ENCODE measurements at places on chromosomes 1 and 21.

- DNase-seq: no peak
These were observed 138.0 kb downstream of the PLXNA2 start for GRCh38 chr1:208106218-208106617.

DNA sequence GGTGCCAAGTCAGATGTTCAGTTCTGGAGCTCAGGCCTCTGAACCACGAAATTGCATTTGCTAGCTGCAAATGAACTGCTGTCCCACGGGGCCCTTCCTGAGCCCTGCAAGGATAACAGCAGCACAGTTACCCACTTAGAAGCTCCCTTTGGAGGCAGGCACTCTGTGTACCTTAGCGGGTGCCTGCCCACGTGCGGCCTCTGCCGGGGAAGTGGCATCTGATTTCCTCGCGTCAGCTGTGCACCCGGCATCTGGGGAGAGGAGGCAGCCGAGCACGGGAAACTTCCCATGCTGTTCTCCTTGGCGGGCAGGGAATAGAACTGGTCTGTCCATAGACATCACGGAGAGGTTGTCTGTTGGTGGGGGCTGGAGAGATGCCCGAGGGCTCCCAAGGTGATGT, 148.0 kb upstream of the C1orf174 start:
- DNase-seq: no peak

- no peak for DNase-seq
These were observed 953 bp upstream of the NDUFS2 start for GRCh38 chr1:161200992-161201835.

- DNase-seq: no peak
These were observed 101.1 kb downstream of the PAX7 start for GRCh38 chr1:18731591-18732235.

- DNase-seq: no peak
These were observed 56.5 kb downstream of the GPATCH2 start for GRCh38 chr1:217574265-217574949.

DNA sequence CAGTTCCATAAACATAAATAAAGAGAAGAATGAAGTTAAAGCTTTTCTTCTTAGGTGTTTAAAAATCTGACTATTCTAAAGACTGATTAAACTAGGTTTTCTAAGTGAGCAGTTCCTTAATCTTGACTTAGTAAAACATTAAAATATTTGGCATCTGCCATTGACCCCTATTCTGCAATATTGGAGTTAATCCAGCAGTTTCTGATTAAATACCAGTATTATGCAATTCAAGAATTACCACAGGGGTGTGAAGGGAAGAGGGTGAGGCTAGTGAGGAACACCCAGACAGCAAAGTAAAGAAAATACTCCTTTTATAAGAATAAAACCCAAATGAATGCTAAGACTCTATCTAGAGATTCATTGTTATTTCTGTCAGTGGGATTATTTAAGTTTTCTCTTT, 40.9 kb downstream of the CLIC4 start:
- no peak for DNase-seq

- no peak for DNase-seq
These were observed 40.9 kb downstream of the GALNT2 start for GRCh38 chr1:230107941-230108340.

GRCh38 chr1:236064674-236065508, at the start of gene NID1:
Gene NID1 (minus strand): TSS chr1:236065090. CDS start chr1:236065079, 11 bp downstream.
- DNase-seq: peak; percentile 66

GRCh38 chr1:78475888-78476610, 14.7 kb upstream of the PTGFR start:
- no peak for DNase-seq

DNA sequence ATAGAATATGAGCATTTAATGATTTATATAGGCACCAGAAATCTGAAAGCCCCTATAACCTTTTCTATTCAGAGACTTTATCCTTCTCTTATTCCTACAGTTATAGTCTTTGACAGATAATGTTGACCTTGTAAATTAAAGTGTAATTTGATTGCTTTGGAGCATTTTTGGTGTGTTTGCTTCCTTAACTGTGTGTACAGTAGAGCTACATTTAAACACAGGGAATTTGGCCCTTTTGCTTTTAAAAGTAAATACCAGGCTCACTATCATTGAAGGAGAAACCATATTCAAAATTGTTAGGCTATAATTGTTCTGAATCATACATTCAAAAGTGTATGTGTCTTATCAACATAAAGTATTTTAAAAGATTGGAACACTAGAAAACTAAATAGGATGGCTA, 33.0 kb downstream of the STXBP3 start:
- DNase-seq: no peak

GRCh38 chr1:115426231-115426771, 88.3 kb upstream of the NGF start:
- no peak for DNase-seq

DNA sequence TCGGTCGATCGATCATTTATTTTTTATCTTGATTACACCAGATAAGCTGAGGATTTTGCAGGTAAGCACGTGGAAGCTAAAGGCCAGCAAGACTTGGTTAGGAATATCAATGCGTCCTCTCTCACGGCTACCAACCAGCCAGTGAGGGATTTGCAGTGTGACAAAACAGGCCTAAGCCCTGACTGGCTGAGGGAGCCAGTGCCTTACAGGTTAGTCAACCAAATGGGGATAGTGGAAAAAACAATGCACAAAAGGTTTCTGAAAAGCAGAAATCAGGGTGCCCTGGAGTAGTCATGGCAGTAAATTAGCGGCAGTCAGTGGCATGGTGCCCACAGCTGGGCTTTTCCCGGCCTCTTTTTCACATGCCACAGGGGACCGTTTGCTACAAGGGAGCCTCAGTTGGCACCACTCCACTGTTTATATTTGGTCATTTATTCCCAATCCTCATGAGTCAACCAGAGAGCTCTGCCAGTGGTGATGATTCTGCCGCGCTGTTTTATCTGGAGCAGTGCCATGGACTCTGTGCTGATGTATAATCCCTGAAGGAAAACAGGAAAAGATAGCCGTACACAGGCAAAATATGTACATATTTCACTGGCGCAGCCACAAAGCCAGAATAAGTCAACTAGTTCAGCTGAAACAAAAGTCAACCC, 167.6 kb downstream of the RHOU start:
- DNase-seq: no peak

GRCh38 chr1:65069011-65069565, 78.9 kb upstream of the AK4 start:
- no peak for DNase-seq

DNA sequence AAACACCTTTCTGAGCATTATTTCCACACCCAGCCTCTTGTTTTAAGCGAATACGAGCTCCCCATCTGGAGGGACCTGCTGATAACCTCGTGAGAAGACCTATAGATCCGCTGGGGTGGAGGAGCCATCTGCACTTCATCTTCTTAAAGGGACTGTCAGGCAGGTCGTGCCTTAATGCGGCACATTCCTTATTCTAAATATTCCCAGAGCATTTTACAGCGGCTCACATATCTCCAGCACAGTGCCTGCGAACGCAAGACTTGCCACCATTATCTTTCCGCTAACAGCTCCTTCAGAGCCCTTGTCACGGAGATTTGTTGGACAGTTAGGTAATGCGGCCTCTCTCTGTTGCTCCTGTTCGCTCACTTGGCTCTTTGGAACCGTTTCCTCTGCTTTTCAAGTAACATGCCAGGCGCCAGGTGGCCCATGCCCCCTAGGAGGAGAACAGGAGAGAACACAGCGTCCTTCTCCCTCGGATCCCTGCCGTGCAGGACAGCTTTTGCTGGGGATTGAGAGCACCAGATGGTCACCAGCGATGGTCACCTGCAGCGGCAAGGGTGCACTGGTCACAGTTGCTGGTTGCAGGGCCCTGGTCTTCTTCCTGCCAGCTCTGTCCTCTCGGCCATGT, 162.4 kb downstream of the PGBD5 start:
- no peak for DNase-seq

DNA sequence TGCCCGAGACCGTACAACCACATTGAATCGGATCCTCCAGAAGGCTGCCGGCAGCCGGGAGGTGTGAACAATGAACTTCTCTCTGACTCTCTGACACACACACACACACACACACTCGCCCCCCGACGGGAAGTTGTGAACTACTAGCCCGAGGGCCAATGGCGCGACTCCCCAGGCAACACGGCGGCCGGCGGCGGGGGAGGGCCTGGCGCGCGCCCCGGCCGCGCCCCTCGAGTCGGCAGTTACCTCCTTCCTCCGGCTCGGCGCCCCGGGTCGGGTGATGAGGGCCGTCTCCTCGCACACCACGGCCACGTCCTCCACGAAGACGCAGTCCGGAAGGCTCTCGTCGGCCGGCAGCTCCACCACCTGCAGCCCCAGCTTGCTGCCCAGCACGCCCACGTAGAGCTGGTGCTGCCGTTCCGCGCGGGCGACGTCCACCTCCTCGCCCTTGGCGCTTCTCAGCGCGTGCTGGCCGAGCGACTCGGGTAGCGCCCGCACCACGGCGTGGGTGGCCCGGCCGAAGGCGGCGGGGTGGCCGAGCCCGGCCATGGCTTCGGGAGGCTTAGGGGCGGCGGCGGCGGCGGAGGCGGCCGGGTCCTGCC, 361 bp downstream of the DDAH1 start:
- peak; percentile 50 for DNase-seq

GRCh38 chr1:35773711-35774110, 3.9 kb upstream of the CLSPN start:
- no peak for DNase-seq

- no peak for DNase-seq
These were observed 85.3 kb downstream of the GLIS1 start for GRCh38 chr1:53653631-53654030.

- no peak for DNase-seq
These were observed 81.8 kb upstream of the KLHDC7A start for GRCh38 chr1:18398791-18399530.

DNA sequence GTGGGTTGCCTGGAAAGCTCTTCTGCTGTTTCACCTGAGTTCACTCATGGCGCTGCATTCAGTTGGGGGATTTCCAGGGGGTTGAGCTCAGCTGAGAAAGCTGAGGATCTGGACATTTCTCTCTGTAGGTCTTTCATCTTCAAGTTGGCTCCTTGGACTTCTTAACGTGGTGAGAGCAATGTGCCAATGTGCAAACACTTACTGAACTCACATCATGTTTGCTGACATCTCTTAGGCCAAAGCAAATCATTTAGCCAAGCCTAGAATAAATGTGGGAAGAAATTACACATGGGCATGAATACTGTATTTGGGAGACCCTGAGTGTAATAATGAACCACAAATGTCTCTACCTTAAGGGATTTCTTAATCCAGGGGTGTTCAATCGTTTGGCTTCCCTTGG, 42.7 kb upstream of the SLC22A15 start:
- DNase-seq: no peak

GRCh38 chr1:77594366-77595112, 87.9 kb downstream of the ZZZ3 start:
- DNase-seq: peak; percentile 10

GRCh38 chr1:29835406-29835805, 599.1 kb downstream of the PTPRU start:
- DNase-seq: peak; percentile 20

DNA sequence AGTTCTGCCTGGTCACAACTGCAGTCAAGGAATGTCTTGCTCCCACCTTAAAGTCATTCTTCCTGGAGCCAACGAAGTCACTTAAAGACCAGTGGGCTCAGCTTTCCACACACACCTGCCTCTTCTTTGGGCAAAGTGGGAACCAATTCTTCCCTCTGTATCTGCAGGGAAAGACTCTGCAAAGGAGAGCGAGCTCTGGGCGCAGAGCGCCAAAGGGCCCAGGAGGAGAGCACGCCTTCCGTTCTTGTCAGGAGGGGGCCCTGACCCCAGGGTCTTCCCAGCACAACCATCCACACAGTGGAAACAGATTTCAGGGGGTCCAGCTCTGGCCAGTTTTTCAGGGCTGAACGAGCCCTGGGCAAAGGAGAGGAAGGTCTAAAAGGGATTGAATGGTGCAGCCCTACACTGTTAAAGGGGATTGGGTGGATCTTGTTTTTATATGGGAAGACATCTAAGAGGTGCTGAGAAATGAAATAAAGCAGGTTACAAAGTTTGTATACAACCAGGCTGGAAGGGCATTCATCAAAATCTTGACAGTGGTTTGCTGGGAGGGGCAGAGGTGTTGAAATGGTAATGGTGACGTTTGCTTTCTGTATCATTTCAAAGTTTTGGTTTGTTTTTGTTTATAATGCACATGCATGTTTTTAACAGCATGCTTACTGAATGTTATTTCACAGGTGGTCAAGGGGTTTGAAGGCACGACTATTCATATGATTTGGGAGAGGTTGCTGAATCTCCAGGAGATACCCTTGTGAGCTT, 6.8 kb upstream of the OLIG2 start:
- no peak for DNase-seq

DNA sequence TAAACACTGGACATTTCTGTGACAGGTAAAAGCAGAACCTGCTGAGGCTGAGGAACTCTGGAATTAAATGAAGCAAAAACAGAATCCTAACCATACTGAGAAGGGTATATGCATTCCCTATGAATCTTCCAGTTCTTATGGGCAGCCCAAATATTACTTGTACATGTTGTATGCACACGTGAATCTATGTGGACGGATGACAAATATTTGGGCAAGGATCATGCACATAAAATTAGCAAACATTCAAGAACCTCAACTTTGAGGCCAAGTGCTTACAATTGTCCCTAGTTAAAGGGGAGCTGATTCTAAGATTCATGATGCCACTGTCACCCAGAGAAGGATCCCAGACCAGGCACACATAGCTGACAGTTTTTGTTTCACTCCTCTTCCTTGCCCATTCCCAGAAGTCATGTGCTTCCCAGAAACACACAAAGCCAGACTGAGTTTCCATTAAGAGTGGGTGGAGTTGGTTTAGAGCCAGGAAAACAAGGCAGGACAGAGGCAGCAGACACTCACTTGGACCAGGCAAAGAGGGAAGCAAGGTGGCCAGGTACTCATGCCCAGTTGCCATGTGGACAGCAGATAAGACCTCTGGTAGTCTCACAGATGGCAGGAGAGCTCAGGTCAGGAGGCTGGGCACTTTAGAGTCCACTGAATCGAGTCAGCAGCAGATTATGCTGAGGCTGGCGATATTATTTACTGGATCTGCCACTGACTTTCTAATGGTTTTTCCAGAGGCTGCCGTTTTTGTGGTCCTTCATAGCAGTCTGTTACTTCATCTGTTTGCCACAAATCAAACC, 25.6 kb downstream of the AK2 start:
- DNase-seq: no peak

DNA sequence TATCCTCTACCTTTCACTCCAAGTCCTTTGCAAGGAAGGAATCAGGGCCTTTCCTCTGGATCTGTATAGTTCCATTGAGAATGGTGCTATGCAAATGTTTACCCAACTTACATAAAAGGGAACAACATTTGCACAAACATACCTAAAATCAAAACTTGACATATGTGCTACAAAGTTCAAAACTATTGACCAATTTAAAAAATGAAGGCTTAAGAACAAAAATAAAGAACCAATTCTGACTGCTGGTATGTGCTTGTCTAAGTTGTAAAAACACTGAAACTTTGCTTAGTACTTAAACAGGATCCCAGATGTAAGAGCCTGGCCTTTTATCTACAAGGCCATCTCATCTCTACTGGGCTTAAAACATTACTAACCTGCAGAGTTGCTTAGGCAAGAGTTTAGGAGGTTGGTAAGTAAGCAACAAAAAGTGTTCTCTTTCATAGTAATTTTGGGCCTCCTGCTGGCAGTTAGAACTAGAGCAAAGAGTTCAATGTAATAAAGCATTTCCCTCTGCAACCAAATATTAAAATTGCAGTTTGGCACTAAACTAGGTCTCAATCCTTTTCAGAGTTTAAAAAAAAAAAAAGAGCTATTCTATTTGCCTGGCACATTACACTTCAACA, 2.0 kb downstream of the SCMH1 start:
- peak; percentile 47 for DNase-seq

GRCh38 chr1:19811206-19811851, 3.8 kb downstream of the RNF186 start:
- DNase-seq: no peak
